ENCODE measurements at places on chromosomes 11 and 22.

- peak; percentile 36 for DNase-seq
Measured at GRCh38 chr11:5690216-5690615, 626 bp downstream of the TRIM22 start.

GRCh38 chr11:74671520-74672196 lies 59.6 kb downstream of the CHRDL2 start:
- peak; percentile 72 for DNase-seq

GRCh38 chr11:112795142-112795815 lies 165.9 kb upstream of the NCAM1 start:
- peak; percentile 78 for DNase-seq

DNA sequence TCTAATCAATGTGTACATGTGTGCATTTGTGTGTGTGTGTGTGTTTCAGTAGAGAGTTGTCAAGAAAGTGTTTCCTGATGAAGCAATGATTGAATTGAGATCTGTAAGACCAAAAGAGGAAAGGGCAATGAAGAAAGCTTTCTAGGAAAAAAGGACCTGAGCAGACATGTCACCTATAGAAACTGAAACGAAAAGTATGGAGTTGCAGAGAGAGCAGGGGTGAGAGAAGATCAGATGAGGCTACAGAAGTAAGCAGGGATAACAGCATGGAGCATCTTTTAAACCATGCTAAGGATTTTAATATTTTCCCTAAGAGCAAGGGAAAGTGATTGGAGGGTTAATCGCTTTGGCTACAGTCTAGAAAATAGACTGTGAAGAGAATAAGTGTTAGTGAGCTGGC lies 1459.4 kb upstream of the TENM4 start:
- no peak for DNase-seq

DNA sequence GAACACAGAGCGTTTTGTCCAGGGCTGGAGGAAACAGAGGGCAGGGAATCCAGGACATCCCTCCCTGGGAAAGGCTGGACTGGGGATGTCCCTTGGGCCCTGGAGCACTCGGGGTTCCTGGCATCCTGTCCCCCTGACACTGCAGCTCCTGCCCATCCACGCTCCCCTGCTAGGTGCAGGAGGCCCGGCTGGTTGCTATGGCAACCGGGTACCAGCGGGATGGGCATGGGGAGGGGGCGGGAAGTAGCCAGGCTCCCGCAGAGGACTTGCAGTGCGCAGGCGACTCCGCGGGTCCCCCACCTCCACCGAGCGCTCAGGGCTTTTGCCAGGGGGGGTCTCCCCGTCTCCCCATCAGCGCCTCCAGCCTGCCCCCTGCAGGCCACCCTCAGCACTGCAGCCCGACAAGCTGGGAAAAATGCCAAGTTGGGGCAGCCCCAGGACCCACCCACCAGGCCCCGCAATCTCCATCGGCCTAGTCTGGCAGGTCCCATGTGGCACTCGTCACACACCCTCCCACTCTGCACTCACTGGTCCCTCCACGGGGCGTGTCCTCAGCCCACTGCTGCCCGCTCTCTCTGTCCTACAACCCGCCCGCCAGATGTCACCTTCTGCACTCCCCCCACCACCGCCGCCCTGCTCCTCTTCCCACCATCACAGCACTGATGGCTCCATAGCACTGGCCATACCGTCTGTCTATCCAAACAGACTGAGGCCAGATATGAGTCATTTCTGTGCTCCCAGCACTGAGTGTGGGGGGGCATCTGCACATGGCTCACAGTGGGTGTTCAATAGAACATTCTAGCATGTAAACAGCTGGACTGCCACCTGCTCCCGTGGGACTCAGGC lies 31.5 kb downstream of the KIAA0930 start:
- DNase-seq = peak; percentile 82
